Stimulated activated CD8-positive, alpha-beta memory T cell treated with anti-CD3 and anti-CD28 coated beads, Interleukin-4, amount 100 ng/mL, for 4 hours (primary cell): ENCODE measurements at places on chromosomes 3 and 15.

DNA sequence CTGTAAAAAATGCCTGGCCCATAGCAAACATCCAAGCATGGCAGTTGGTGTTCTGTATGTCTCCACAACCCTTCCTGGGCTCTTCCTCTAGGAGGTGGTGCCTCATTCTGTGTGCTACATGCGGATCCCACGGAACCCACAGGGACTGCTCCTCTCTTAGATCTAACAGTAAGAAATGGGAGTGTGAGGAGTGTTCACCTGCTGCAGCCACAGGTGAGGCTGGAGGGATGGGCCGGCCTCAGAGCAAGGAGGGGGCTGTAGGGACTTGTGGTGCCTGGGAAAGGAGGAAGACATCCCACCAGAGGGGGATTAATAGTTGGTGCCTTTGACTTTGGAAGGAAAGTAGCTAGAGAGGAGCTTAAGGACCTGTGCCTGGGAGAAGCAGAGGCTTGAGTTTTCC lies 22.2 kb downstream of the SEMA3G start:
- no peak for DNase-seq

DNA sequence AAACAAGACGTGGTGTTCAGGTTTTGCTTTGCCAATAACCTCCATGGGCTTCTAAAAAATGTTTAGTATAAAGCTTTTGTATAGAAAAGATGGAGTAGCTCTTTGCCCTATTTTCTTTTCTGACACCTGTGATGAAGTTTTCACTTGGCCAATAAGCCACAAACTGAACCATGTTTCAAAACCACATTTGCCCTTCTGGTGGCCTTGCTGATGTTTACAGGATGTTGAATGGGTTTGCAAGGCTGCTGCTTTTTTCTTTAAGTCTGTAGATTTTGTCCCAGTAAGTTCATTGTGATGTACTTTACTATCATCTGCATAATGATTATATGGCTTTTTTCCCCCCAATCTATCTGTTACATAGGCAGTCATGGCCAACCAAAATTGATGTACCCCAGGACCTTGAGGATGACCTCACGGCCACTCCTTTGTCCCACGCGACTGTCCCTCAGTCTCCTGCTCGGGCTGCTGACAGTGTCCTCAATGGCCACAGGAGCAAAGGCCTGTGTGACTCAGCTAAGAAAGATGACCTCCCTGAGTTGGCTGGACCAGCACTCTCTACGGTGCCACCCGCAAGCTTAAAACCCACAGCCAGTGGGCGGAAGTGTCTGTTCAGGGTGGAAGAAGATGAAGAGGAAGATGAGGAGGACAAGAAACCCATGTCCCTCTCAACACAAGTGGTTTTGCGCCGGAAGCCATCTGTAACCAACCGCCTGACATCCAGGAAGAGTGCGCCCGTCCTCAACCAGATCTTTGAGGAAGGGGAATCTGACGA lies 60.8 kb downstream of the SNRK start:
- no peak for DNase-seq

GRCh38 chr3:124048967-124049798 lies 57.3 kb upstream of the ROPN1 start:
- no peak for DNase-seq

GRCh38 chr3:70149714-70150400 lies 150.3 kb downstream of the SAMMSON start:
- no peak for DNase-seq

DNA sequence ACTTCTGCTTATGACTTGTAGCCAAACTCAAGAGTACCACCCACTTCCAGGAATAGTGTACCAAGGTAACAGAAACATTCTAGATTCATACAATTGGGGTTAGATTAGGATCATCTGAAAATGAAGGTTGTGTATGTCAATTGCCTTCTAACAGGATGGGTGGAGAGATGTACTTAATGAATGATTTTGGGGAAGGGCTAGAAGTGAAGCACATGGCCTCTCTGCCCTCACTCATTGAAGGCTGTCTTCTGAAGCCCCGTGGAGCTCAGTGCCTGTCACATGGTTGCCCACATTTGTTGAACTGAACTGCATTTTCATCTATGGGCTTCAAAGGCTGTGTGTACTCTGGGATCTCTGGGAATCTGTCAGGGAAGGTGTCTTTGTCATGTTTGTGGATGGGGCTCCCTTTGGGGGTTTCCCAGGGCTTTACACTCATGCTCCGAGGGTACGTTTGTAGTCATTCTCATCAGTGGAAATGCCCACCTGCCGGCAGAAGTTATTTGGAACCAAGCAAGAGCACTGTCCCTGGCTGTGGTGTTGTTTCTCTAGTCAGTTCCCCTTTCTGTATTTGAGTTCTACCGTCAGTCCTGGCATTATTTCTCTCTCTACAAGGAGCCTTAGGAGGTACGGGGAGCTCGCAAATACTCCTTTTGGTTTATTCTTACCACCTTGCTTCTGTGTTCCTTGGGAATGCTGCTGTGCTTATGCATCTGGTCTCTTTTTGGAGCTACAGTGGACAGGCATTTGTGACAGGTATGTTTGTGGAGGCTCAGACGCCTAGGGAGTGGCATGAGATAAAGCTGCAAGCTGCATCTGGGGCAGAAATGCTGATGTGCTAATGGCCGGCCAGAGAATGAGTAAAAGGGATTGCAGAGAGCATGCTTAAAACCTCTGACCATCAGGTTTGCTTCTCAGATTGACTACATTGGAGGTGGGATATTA lies 22.4 kb downstream of the CD86 start:
- DNase-seq, result no peak

- DNase-seq, result no peak
Observed at GRCh38 chr3:2992534-2992933, 117.6 kb downstream of the IL5RA start.

DNA sequence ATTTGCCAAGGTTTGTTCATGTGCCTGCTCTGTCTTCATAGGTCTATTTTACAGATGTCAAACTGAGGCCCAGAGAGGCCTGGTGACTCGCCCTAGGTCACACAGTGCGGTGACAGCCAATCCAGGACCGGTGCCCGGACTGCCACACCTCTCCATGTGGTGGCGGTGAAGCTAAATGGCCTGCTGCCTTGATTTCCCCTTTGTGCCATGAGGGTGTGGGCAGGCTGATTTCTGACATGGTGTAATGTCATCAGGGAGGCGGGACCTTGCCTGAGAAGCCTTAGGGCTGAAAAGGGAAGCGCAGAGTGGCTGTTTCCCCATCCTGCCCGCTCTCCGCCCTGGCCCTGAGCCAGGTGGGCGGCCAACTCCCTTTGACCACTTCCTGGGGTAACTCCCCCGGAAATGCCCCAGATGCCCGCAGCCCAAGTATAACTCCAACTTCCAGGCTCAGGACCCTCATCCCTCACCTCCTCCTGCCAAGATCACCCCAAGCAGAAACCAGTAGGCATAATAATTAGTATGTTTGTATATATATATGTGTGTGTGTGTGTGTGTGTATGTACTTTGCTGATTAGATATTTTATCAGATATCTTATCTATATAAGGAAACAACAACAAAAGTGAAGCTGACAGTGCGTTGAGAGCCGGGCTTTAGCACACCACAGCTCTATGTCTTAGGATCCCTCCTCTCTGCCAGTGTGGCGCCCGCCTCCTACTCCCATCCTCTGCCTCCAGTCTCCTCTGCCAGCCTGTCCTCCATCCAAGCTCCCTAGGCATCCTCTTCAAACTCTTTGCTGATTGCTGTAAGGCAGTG lies 63.9 kb downstream of the IQSEC1 start:
- DNase-seq, result peak; percentile 37

DNA sequence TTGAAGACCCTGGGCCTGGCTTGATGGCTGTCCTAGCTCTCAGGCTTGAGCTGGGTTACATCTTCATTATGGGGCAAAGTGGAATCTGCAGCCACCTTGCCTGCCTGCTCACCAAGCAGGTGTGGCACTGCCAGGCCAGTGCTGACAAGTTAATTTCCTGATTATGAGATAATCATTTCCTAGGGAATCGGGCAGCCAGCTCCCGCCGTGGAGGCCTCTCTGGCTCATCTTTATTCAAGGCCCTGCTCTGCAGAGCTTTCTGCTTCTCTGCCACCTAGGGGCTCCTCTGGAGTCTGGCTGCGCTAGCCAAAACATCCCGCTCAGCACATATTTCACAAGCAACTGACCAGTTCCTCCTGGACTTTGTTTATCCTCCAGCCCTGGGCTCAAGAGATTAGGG lies 9.9 kb downstream of the LOXL1 start:
- DNase-seq, result no peak

DNA sequence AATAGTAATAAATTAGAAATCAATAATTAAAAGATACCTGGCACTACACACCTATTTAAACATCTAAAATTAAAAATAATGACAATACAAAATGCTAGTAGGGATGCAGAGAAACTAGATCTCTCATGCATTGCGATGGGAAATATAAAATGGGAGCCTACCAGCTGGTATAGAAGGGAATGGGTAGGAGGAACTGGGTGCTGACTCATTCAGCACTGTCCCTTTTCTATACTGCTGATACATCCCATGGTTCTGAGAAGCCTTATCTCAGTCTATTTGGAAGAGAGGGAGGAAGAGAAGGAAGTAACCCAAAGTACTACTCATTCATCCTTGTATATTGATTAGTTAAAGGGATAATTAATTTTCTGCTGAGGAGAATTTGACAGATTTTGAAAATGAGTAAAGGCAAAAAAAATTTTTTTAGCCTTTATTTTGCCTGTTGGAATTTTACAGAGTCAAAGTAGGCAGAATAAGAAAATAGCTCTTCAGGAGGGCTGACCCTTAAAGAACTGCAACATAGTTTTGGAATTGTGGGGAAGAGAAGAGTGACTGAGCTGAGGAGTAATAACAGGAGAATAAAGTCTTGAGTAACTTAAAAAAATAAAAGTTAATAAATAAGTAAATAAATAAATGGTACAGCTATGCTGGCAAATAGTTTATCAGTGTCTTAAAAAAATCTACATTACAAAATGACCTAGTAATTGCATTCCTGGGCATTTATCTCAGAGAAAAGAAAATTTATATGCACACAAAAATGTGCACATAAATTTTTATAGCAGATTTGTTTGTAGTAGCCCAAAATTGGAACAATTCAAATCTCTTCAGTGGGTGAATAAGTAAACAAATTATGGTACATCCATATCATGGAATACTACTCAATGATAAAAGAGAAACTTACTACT lies 15.3 kb upstream of the BHLHE40 start:
- DNase-seq, result no peak

- DNase-seq, result no peak
Observed at GRCh38 chr3:33612607-33613006, 105.4 kb downstream of the CLASP2 start.

- DNase-seq, result no peak
Observed at GRCh38 chr3:191353022-191353777, 22.9 kb upstream of the UTS2B start.

- no peak for DNase-seq
Observed at GRCh38 chr3:47614788-47615187, 36.1 kb upstream of the CSPG5 start.

DNA sequence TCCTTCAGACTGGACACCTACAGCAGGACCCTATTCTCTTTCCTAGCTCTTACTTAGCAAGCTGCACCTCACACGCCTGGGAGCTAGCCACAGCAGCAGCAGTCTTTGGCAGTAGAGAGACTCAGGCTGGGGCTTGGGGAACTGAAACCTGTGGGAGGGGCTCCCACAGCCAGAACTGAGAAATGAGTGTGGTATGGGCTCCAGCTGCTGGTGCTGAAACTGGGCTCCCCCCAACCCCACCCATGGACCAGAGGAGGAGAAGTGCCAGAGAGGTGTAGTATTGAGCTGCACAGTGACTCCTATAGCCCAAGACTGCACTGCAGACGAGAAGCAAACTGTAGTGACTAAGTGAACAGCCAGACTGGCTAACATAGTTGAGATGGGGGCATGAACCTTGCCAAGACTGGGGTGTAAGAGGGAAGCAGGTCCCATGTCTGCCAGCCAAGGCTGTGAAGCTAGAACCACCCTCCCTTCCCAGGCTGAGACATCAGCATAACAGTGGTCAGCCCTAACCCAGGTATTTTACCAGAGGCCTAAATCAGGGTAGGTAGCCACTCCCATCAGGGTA lies 62.5 kb downstream of the MYO5A start:
- DNase-seq, result peak; percentile 7

DNA sequence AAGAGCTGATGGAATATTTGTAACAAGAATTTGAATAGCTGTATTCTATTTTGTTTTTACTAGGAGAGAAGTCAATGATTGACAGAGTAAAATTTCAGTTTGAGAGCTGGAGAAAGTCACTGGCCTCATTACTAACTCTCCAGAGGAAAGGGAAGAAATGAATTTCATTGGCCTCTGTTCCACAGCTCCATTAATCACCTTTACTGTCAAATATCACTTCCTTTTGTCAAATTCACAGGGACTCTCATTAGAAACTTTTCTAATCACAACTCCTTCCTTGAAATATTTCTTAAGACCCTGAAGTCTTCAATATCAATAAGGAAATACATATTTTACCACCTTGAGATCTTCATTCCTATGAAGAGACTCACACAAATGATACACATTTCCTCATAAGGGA lies 379.9 kb upstream of the RASGRP1 start:
- DNase-seq, result no peak

GRCh38 chr15:40921949-40922607 lies 7.1 kb upstream of the DLL4 start:
- DNase-seq, result no peak

- no peak for DNase-seq
Observed at GRCh38 chr3:126784254-126784653, 80.2 kb downstream of the CHCHD6 start.

- DNase-seq, result no peak
Observed at GRCh38 chr3:177894081-177894728, 642.0 kb upstream of the KCNMB2 start.

GRCh38 chr15:88509964-88510363 lies 36.5 kb downstream of the DET1 start:
- no peak for DNase-seq

GRCh38 chr3:55488398-55489055 lies 1.4 kb upstream of the WNT5A start:
- DNase-seq, result no peak

GRCh38 chr3:94115482-94115881 lies 52.6 kb downstream of the NSUN3 start:
- no peak for DNase-seq

DNA sequence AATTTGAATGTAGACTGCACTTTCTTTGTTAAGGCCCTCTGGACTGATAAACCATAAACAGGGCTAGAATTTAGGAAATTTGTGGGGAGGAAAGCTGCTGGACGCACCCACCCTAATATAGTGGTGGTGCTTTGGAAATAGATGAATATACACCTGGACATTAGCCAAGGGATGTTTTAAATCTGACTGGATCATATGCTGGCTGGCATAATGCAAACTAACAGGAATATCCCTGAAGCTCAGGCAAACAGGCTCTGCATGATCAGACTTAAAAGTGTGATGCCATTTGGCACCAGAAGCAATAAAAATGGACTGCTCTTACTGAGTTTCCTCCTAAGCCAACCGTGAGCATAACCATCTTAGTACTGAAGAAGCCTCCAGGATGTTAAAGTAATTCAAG lies 465.8 kb upstream of the ROBO1 start:
- no peak for DNase-seq

GRCh38 chr15:83283813-83284558 lies 478 bp downstream of the BNC1 start:
- no peak for DNase-seq

GRCh38 chr15:61839546-61839945 lies 220.7 kb downstream of the VPS13C start:
- DNase-seq, result no peak

GRCh38 chr3:195180490-195181112 lies 90.4 kb downstream of the XXYLT1 start:
- DNase-seq, result no peak

GRCh38 chr15:44554934-44555723 lies 18.2 kb downstream of the EIF3J start:
- no peak for DNase-seq
